ENCODE measurements at places on chromosomes 3 and 15.

DNA sequence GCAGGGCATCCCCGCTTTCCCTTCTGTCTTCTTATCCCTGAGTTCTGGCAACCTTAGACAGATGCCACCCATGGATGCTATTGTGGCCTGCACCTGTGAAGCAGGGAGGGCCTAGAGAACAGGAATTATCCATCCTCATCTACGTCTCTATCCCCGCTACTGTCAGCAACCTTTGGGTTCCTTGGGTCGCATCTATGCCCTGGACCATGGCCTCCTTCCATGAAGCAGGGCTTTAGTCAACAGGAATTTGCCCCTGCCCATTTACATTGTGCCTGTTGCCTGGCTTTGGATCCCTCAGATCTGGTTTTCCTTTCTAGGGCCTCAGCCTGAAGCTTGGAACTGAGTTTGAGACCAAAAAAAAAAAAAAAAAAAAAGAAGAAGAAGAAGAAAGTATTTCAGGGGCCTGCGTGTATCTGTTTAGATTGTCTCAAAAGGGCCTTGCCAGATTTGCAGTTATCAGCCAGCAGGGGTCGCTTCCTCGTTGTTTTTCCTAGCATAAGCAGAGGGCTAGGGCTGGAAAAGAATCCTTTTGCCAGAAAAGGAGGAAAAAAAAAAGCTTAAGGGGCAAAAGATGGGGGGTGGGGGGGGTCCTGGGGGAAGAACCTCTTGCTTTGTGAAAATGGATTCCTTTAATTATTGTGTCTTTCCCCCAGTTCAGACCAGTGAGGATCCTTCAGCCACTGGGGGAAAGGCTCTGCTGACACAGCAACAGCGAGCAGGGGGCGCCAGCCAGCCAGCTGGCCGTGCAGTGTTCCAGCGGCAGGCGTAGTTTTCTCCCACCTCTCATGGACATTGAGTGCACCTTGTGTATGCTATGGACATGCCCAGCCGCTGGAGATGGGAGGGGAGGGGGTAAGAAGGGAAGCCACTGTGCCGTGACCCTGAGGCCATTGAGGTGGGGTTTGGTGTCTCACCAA is 65.7 kb upstream of the ALDH1L1 start:
- no peak for DNase-seq

DNA sequence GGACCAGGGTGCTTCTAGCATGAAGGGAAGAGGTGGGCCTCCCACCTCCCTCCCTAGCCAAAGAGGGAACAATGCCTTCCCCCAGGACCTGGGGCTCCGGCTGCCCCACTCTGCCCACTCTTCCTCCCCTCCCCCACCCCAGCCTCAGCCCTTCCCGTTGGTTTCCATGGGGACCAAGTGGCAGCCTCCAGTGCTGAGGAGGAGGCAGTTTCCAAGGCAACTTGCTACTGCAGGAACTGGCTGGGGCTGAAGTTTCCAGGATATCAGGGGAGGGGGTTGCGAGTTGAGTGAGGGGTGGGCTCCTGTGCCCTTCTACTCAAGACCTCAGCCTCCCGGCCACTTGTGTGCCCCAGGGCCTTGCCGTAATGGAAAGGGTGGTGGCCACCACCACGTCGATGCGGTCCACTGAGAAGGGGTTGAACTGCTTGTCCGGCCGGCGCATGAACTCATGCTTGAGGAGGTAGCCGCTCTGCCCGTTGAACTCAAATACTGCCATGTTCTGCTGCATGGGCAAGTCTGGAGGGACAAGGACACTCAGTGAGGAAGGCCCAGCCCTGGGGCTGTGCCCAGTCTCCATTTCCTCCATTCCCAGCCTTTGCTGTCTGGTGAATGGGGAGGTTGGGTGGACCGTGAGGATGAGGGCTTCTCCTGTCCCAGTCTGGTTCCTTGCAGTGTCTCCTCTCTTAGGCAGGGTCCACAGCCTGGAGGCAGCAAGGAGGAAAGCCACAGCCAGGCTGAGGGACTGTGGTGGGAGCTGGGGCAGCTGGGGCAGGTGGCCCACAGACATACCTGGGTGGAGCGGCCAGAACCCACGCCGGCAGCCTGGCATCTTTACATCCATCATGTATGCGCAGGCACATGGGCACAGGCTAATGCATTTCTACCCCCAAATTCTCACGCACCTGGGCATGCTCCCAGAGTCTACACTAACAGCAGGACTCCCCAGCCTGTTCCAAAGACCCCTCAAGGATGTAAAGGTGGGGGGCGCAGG is 11.3 kb upstream of the ANKRD63 start:
- no peak for DNase-seq

GRCh38 chr3:36317915-36318314 is 62.4 kb upstream of the STAC start:
- no peak for DNase-seq

- DNase-seq = no peak
Measured at GRCh38 chr15:83766339-83766738, 112.4 kb downstream of the ADAMTSL3 start.

DNA sequence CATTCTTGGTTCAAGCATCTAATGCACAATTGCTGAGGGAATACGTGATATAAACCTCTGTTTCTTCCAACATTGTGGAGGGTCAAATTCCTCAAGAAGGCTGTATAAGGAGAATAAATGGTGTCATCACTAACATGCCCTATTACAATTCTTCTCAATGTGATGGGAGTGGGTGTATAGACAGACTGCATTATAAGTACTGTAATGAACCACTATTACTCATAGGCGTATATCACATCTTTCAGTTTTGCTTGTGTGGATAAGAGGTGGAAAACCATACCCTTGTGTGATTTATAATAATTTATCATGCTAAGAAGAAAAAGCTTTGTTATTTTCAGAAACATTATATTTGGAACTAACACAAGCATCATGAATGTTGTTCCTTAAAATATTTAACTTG is 35.3 kb upstream of the BBX start:
- DNase-seq = no peak

GRCh38 chr15:79321876-79322275 is 11.0 kb downstream of the TMED3 start:
- no peak for DNase-seq

GRCh38 chr3:59632760-59633573 is 583.1 kb upstream of the CFAP20DC start:
- no peak for DNase-seq

GRCh38 chr3:63967675-63968611 is 55.4 kb downstream of the PSMD6 start:
- DNase-seq = no peak

- DNase-seq = no peak
Measured at GRCh38 chr3:69761896-69762767, 22.9 kb downstream of the MITF start.

DNA sequence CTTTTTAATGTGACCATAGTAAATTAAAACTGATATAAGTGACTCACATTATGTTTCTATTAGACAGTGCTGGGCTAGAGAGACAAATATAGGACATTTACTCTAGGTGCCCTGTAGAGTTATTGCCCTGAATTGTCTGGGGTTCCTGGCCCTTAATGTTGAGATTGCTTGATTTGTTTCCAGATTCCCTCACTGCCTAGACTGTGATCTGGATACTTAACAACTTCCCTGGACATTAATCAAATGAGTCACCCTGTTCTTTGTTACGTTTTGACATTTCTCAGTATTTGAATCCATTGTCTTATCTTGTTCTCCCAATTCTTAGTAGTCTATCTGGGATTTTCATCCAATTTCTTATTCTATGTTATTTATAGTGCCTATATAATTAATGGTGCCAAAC is 65.8 kb downstream of the DTWD1 start:
- DNase-seq = no peak

GRCh38 chr3:141979050-141979671 is 102.7 kb downstream of the ATP1B3 start:
- no peak for DNase-seq

DNA sequence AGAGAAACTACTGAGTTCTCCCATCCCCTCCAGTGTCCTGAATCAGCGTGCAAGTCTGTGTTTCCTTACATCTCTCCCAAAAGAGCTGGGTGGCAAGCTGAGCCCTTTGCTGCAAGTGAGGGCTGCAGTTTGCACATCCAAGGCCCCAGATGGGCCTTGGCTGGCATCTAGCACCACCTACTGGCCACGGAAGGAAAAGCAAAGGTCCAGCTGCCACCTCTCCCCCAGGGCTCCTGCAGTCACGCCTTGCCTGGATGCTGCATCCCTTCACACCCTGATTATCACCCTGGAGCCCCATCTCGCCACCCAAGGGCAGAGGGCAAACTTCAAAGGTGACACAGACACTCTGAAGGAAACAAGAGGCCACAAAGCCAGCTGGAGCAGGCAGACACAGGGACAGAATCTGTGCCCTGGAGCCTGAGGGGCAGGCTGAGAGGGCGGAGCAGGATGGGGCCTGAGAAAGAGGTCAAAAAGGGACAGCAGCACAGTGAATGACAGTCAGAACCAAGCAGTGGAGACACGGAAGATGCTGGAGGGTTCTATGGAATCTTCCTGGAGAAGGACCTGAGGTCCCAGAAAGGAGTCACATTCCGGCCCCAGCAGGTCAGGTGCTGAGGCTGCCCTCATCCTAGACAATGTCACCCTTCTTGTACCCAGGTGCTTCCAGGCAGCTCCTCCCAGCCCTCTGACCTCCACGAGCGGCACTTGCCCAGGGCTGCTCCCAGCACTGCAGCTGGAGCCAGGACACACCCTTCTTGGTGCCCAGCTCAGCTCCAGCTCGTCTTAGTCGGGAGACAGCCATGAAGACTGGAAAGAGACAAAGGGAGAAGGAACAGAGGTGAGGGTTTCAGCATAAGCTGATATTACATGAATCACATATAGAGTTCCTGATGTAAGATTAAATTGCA is 18.3 kb upstream of the NTRK3 start:
- peak; percentile 22 for DNase-seq

DNA sequence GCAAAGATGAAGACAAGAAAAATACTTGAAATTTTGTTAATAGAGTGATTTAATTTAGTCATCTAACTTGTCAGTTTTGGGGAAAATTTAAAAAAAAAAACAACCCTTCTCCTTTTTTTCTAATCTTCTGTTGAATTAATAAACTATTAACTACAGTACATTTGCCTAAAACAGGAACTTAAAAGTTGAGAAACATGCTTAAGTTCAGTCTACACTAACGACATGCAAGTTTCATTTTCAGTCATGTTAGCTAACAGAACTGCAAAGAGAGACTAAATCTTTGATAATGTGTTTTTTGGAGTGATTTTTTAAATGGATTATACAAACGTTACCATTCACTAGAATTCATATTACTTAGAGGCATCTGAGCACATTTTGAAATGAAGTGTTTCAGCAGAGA is 71.9 kb upstream of the MBNL1 start:
- DNase-seq = no peak

DNA sequence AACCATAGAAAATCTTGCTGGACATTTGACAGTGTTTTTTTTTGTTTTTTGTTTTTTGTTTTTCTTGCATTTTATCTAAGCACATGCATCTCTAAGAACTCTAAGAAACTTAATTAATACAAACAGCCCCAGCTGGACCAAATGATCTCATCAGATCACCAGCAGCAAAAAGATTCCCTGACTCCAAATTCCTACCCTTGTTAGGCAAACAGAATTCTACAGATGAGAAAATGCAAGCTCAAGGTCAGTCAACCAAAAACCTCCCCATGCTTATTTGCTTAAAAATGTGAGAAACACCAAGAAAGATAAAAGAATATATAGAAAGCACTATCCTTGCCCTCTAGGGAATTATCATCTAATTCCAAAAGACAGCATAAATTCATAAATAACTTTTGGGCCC is 65.4 kb downstream of the FOXP1 start:
- no peak for DNase-seq

DNA sequence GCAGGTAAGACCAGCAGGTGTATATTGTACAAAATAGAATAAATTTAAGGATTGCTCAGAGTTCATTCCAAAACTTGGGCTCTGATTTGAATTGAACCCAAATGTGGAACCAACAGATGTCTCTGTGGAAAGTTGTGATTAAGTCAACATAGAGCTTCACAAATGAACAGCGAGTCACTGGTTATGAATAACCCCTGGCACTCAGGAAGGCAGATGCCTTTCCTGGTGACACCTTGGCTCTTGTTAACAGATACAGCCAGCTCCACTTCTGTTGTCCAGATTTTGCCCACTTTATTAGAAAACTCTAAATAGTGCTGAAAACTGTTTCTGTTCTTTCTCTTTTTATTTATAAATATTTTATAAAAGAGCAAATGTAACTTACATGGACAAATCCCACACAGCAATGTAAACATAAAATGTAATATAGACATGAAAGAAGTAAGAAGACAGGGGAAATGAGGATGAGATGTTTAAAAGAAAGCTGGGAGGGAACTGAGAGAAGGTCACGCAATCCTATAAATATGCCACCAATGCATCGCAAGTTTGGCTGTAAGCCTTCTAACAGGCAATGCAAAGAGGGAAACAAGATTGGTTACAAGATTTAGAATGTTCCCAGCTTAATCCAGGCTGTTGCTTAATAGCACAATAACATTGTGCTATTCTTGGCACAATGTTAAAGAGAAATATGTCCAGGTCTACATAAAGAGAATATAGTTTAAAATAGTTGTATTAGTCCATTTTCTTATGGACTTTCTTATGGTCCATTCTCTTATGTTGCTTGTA is 495.5 kb downstream of the TAFA4 start:
- DNase-seq = no peak

GRCh38 chr3:123072152-123072551 is 5.3 kb downstream of the PDIA5 start:
- no peak for DNase-seq
